ENCODE measurements at places on chromosomes 2 and 18. TPM values are rescaled to one million over a fixed set of nuclear protein-coding genes. Genes with fewer than 3 reads are reported as not detected.

TBC1D8 gene
- 92.5 TPM for total RNA-seq

CPLX4 gene
- not detected for total RNA-seq

CACNB4 gene
- total RNA-seq: under 0.01 TPM

RESP18 gene
- total RNA-seq: not detected

GNLY gene
- total RNA-seq: not detected

LRRTM1 gene
- total RNA-seq: not detected

MALL gene
- total RNA-seq: 47.9 TPM

STAT4 gene
- total RNA-seq: under 0.01 TPM

ANKRD29 gene
- total RNA-seq: 4.9 TPM

UBE2E3 gene
- total RNA-seq: 39.2 TPM

C1D gene
- total RNA-seq: 7.7 TPM

RBM44 gene
- total RNA-seq: 0.32 TPM

KCNIP3 gene
- under 0.01 TPM for total RNA-seq

RNF152 gene
- 123 TPM for total RNA-seq

IRS1 gene
- total RNA-seq: 0.06 TPM

FKBP1B gene
- total RNA-seq: 9.3 TPM

RAB3GAP1 gene
- total RNA-seq: 43.1 TPM

SCN7A gene
- total RNA-seq: not detected

NABP1 gene
- total RNA-seq: 38.6 TPM

PLCL1 gene
- 2.0 TPM for total RNA-seq

LYG1 gene
- 0.57 TPM for total RNA-seq
